DND-41 (cell line): ENCODE measurements at places on chromosomes 7 and 10.

DNA sequence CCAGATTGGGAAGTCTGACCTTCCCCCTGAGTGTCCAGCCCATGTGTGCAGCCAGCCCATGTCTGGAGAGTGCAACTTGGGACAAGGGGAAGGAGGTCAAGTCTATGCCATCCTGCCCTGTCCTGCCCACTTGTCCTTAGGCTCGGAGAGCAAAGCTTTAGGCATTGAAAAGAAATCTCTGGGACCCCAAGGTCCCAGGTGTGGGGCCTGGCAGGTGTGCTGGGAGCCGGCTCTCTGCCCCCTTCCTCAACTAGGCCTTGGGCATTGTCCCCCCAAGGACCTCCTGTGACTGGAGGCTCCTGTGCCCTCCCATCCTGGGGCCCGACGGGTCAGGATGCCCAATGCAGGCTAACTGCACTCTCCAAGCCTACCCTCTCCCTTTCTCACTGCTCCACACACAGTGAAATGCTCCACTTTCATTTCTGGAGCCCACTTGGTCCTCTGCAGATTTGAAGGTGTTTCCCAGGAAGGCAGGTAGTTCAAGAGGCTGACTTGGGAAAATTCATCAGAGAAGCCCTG, 124.7 kb downstream of the PTPN20 start:
- DNase-seq: no peak

DNA sequence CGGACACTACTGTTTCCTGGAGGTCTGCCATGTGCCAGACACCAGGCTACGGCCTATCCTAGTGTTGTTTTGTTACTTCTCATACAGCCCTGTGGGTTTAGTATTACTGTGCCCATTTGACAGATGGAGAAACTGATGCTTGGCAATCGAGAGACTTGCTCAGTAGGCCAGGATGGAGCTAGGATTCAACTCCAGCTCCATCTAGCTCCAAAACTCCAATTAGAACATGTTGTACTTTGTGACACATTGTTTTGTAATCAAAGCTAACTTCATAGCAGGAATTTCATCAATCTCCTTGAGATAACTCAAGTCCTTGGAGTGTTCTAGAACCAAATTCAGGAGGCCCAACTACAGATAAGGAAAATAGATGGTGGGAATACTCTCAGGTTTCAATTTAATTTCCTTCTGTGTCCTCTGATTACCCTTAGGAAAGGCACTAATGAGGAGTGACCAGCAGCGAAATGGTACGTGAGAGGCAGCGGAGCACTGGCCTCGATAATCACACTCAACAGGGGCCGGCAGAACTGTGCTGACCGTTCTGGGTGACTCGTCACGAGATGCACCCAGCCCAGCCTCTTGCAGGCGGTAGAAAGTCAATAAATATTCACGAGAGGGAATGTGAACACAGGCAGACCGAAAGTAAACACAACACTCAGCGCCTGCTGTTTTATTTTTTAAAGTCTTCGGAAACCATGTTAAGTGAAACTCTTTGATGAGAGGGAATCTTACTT, 269.6 kb upstream of the NEBL start:
- no peak for DNase-seq

- no peak for DNase-seq
Observed at GRCh38 chr7:22771194-22771871, 44.3 kb downstream of the IL6 start.

DNA sequence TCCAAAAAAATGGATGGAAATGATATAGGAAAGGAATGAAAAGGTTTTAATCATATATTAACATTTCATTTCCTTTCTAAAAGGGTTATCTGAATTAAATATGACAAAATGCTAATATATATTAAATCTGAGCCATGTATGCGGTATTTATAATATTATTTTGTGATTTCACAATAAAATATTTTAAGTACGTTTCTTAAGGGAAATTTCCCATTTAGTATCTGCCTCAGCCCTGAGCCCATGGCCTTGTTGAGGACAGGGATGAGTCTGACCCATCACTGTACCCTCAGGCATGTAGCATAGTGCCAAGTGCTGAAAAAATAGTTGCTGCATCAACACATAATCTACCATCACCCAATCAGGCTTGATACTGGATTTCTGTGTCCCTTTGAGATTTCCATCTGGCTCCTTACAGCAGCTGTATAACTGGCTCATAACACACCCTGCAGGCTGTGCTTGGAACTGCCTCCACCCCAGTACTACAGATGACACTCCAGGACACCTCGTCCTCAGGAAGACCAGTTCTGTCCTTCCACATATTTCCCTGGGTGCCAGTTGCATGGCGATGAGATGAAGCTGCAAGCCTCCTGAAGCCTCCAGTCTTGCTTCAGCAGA, 59.4 kb upstream of the ASAH2 start:
- peak; percentile 32 for DNase-seq

- no peak for DNase-seq
Observed at GRCh38 chr7:148782757-148783456, 84.2 kb downstream of the CUL1 start.

- DNase-seq: no peak
Observed at GRCh38 chr7:137462847-137463246, 119.3 kb upstream of the PTN start.

DNA sequence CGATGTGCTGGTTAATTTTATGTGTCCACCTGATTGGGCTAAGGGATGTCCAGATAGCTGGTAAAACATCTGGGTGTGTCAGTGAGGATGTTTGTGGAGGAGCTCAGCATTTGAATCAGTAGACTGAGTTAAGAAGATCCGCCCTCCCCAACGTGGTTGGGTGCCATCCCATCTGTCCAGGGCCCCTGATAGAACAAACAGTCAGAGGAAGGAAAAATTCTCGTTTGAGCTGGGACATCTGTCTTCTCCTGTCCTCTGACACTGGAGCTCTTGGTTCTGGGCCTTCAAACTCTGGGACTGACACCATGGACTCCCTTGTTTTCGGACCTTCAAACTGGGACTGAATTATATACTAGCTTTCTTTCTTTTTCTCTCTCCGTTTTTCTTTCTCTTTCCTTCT, 59.6 kb downstream of the CARD11 start:
- no peak for DNase-seq

DNA sequence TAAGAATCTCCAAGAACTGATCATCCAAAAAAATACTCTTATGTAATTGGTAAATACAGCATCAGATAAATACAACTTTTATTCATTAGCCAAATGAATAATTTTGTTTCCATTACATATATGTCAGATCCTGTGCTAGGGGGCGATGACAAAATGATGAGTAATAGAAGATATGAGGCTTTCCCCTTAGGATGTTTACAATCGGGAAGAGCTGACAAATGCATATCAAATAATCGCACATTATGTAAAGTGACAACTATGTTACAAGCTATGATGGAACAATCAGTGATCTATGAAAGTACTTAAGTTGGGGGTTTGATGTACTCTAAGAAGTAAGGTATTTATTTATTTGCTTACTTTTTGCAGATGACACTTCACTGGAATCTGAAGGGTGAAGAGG, 465.6 kb upstream of the VSTM2A start:
- DNase-seq: no peak

DNA sequence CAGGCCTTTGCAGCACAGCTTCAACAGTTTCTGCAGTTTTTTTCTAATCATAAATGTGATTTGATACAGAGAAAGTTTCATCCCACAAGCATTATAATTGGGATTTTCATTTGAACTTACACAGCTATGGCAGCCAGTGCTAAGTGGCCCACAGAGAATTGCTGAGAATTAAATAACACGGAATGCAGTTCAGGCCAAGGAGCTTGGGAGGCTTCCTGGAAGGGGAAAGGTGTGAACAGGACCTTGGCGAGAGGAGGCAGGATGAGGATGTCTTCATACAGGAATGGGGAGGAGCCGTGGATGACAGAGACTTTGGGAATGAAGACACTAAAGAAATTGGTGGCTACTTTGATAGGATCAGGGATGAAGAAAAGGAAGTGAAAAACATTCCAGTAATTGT, 95.3 kb downstream of the ZNF22 start:
- no peak for DNase-seq

DNA sequence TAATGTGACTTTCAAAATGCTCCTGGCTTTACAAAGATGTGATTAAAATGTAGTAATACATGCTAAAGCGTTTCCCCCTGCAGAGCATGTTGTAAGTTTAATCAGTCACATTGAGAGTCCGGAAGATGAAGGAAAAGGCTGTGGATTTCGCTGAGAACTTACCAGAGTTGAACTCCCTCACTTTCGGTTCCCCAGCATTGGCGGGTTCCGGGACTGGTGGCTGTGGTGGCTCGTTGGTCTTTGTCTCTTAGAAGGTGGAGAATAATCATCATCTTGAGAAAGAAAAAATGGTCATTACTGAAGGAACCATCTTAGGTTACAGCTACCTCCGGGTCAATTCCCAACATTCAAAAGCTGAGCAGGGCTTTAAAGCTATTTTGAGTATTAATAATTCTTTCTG, 9.6 kb upstream of the NUPR2 start:
- DNase-seq: no peak

- no peak for DNase-seq
Observed at GRCh38 chr10:53601260-53601875, 828.8 kb upstream of the MBL2 start.

- DNase-seq: no peak
Observed at GRCh38 chr10:71006506-71006905, 118.1 kb upstream of the PCBD1 start.

GRCh38 chr10:109963439-109963838, 40.1 kb upstream of the XPNPEP1 start:
- DNase-seq: no peak

DNA sequence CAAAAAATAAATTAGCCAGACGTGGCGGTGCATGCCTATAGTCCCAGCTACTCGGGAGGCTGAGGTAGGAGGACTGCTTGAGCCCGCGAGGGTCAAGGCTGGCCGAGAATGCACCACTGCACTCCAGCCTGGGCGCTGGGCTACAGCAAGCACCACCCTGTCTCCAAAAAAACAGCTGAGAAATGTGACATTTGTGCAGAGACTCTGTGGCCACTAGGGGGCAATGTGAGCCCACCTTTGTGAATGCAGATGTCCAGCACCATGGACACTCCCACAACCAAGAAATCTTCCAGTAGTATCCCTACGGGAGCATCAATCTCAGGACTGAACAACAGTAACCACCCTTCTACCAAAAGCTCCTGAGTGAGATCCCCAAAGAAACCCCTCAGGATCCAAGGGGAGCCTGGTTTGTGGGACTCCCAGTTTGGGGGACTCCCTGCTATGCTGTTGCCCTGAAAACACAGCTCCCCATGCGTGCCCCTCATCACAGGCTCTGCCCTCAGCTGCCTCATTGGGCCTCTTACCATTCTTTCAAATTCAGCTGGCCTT, 6.2 kb upstream of the AHCYL2 start:
- DNase-seq: peak; percentile 76

GRCh38 chr7:2112261-2113198, 120.2 kb downstream of the MAD1L1 start:
- DNase-seq: no peak

DNA sequence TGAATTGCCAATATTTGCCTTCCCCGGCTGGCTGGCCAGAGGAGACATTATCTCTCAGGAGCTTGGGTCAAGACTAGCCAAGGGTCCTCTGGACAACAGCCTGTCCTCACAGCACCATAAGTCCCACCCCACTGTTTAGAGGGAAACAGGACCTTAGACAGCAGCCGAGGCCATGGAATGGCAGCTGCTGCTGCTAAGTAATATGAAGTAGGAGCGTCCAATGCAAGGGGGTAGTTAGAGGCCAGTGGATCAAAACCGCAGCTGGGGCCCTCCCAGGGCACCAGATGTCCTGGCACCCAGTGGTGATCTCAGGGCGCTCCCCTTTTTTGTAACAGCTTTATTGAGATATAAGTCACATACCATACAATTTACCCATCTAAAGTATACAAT, 12.9 kb upstream of the KCP start:
- no peak for DNase-seq

DNA sequence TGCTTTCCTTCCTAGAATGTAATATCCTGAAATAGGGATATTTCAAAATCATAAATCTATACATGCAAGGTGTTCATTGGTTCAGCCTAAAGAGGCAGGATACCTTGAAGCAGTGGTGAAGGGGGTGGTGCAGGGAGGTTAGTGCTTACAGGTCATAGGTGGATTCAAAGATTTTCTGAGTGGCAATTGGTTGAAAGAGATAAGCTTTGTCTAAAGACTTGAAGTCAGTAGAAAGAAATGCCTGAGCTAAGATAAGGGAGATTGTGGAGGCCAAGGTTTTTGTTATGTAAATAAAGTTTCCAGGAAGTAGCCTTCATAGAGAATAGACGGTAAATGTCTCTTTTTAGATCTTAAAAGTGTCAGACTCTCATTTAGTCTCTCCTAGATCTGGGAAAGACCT, 741.2 kb upstream of the ZWINT start:
- DNase-seq: no peak

DNA sequence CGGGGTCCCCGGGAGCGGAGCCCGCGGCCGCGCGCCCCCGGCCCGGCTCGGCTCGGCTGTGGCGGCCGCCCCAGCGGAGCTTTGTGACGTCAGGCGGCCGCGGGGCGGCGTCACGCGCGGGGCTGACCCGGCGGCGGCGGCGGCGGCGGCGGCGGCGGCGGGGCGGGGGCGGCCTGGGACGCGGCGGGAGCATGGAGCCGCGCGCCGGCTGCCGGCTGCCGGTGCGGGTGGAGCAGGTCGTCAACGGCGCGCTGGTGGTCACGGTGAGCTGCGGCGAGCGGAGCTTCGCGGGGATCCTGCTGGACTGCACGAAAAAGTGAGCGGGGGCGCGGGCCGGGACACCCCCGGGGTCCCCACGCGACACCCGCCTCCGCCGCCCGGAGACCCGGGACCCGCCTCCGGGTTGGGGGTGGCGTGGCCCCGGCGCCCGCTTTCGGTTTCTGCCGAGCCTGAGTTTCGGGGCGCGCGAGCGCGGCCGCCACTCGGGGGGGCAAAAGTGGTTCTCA, at the start of gene PWWP2B:
Gene PWWP2B, plus strand, starts transcription at position 165 of the 506 bp plus-strand sequence. Its CDS starts 27 bp downstream, at position 192.
- DNase-seq: peak; percentile 53

GRCh38 chr7:139362302-139362701, 2.6 kb downstream of the LUC7L2 start:
- DNase-seq: no peak

- peak; percentile 47 for DNase-seq
Observed at GRCh38 chr10:43292755-43293676, 26.2 kb upstream of the RASGEF1A start.

DNA sequence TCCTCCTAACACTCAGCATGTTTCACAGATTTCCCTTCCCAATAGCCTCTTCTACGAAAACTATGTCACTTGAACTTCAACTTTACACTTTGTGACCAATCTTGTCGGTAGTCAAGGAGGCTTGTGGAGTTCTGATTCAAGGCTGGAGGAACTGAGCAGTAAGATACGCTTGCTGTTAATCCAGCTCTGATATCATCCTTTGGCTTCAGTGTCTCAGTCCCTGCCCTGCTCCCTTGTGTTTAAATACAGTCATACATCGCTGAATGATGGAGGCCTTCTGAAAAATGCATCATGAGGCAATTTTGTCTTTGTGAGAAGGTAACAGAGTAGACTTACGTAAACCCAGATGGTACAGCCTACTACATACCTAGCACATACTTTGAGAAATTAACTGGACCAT, 173.6 kb downstream of the RNF133 start:
- no peak for DNase-seq
